ENCODE measurements at places on chromosomes 3 and 15.

GRCh38 chr15:75676688-75677464 lies 29.2 kb downstream of the SNX33 start:
- DNase-seq, result no peak

GRCh38 chr15:45165536-45165935 lies 22.2 kb downstream of the SHF start:
- DNase-seq, result no peak

- DNase-seq, result no peak
These were observed 1025.3 kb upstream of the EPHA6 start for GRCh38 chr3:95789111-95789510.

DNA sequence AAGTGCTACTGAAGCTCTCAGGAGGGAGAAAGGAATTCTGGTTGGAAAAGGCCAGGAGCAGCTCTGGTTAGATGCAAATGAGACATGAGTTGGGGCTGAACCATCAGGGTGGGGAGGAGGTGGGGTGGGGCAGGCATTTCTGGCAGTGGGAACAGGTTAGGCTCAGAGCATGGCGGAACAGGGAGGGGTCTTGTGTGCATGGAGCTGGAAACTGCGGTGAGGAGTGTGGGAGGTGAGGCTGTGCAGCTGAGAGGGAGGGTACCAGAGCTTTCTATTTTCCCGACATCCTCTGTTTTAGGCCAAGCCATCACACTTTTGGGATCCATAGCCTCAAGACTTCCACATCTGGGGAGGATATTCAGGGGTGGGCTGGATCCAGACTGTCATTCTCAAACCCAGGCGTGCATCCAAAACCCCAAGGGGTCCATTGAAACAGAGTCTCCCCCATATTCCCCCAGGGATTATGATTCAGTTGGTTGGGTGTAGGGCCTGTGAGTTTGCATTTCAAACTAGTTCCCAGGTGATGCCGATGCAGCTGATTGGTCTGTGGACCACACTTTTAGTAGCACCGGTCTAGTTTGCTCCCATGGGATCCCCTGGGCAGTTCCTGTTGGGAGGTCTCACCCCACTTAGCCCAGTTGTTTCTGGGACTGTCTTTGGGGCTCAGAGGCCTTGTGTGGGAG lies 100.9 kb upstream of the TLE3 start:
- DNase-seq, result no peak

- no peak for DNase-seq
These were observed 482.7 kb upstream of the NECTIN3 start for GRCh38 chr3:110588906-110589305.

DNA sequence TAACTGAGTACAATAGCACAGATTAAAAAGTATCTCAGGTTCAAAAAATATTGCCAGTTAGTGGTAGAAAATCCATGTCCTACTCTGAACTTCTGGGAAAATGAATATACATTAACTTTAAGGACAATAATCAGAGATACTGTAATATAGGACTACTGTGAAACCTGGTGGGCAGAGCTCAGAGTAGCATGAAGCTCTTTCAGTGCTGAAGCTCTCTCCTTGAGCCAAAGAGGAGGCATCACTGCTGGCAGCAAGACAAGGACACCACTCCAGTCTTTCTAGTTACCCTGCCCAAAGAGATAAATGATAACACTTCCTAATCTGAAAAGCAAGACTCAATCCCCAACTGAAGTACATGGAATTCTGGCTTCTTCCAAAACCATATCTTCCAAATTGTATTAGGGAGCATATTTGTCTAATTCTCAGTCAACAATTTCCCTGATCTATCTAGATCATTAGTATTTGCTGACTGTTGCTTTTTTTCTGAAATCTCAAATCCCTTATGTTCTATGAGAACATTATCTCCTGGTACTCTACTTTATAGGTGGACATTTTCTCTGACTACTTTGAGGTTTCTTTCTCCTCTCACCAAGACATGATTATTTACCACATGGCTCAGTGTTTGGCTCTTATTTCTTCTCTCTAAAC lies 55.9 kb downstream of the CLDN1 start:
- DNase-seq, result no peak

GRCh38 chr3:42387802-42388651 lies 22.4 kb downstream of the LYZL4 start:
- no peak for DNase-seq

- no peak for DNase-seq
These were observed 604 bp downstream of the LTK start for GRCh38 chr15:41512940-41513505.

- no peak for DNase-seq
These were observed 246.7 kb downstream of the SHOX2 start for GRCh38 chr3:157859541-157859940.

GRCh38 chr3:197426121-197426566 lies 127.7 kb upstream of the DLG1 start:
- no peak for DNase-seq

DNA sequence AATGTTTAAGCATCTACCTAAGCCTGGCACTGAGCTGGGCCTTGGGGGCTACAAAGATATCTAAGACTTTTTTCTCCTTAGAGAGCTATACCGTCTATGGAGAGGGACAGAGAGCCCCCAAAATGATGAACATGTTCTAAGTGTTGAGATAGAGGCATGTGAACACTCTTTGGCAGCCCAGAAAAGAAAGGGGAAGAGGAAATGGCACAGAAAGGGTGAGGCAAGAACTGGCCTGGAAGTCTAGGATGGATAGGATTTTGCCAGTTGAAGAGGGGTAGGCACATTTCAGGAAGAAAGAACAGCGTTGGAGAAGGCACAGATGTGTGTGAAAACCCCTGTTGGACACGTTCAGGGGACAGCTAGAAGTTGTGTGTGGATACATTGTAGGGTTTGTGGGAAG lies 276.2 kb upstream of the LRRFIP2 start:
- DNase-seq, result no peak

- no peak for DNase-seq
These were observed 106.1 kb upstream of the GMNC start for GRCh38 chr3:190968616-190969015.

DNA sequence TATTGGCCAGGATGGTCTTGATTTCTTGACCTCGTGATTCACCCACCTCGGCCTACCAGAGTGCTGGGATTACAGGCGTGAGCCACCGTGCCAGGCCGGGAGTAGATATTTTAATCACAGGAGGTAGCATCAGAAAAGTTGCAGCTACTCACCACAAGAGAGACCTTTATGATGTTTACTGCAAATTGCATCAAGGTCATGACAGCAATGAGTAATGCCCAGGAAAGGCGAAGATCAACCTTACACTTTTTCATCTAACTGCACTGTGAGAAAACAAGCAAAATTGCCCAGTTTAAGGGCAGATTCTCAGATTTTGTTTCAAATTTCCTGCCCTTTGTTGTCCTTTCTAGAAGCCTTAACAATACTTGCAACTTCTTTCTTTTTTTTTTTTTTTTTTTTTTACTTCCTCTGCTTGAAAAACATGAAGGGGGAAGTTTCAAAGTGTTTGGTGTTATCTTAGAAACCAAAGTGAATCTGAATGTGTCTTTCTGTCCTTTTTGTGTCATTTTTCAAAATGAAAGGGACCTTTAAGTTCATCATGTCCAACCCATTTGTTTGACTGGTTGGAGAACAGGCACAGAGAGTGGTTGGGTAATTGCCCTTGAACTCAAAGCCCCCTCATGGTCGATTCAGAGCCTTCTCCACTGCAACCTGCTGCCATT lies 25.0 kb downstream of the TGFBR2 start:
- peak; percentile 44 for DNase-seq

DNA sequence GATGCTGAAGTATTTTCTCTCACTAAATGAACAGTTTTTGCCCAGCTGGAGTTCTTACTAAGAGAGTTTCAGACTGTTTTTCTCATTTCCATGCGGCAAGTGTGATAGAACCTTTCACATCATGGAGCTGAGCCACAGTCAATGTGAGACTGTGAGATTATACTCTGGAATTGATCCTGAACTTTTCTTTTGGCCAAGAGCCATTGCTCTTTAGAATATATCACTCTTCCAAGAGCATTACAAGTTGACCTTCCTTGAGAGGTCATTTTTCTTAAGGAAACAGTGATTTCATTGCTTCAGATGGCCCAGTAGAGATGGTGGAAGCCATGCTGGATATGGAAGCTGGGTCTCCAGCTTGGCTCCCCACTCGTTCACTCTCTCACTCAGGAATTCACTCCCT lies 212.9 kb upstream of the UMPS start:
- DNase-seq, result no peak
